GM04503 (cell line): ENCODE measurements at places on chromosomes 2 and 18.

DNA sequence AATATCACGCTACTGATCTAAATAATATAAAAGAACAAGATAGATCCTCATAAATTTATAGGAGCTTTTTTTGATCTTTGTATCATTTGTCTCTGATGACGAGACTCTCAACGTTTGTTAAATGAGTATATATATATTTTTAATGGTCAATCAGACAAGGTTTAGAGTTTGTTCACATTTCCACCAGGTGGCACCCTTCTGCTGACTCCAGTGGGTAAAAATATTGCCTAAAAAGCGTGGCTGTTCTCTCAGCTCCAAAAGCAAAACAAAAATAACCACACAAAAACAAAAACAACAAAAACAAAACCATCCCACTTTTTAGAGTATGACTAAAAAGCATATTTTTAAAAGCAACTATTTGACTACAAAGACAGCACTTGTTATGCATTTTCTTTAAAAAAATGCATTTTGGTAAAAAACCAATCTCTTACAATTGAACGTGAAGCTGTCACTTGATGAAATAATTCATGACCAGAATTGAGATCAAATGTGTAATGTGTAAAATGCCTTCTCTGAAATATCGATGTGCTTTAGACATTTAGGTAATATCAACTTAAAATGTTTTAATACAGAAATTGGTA lies 723.2 kb downstream of the DPP10 start:
- DNase-seq, result no peak

DNA sequence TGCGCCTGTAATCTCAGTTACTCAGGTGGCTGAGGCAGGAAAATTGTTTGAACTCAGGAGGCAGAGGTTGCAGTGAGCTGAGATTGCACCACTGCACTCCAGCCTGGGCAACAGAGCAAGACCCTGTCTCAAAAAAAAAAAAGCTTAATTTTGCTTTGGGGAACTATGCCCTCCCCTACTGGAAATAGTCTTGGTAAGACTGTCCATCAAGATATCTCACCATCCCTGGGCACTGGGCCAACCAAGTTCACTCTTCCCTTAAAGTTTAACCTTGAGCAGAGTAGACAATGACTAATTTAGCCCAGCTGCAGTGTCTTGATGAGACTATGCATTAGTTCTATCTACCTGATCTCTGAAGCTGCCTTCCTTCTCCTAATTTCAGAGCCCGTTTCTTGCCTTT lies 44.7 kb downstream of the ASXL2 start:
- no peak for DNase-seq

- DNase-seq, result no peak
Measured at GRCh38 chr2:27729198-27729597, 42.3 kb upstream of the MRPL33 start.

DNA sequence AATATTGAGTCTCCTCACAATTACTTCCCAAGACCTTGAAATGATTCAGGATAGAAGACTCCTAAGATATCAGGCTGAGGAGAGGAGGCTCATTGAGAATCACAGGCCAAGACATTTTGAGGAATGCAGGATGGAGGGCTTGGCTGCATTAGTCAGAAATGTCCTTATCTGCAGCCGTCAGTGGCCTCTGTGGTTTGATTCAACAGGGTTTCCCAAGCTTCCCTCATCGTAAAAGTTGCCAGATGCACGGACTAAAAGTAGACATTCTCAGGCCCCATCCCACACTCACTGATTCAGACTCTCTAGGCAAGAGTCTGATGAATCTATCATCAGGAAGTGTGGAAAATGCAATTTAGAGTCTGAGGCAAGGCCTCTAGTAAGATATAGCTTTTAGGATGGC lies 34.0 kb upstream of the TMEM178A start:
- peak; percentile 99 for DNase-seq

DNA sequence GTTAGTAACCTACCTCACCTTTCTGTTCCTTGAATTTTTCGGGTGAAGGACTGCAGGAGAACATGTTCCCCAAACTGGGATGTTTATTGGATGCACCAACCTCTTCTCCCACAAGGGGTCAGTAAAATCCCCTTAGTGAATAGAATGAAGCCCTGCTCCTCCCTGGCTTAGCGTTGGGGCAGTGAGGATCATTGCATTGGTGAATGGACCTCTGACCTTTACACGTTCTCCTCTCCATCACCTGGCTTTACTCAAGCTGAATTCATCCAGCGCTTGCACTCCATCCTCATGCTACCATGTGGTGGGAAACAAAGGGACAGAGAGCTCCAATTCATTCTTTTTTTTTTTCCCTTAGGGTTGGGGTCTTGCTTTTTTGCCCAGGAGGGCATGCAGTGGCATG lies 157.2 kb downstream of the MIB1 start:
- no peak for DNase-seq

GRCh38 chr2:113056521-113056920 lies 2.5 kb upstream of the IL36RN start:
- no peak for DNase-seq

DNA sequence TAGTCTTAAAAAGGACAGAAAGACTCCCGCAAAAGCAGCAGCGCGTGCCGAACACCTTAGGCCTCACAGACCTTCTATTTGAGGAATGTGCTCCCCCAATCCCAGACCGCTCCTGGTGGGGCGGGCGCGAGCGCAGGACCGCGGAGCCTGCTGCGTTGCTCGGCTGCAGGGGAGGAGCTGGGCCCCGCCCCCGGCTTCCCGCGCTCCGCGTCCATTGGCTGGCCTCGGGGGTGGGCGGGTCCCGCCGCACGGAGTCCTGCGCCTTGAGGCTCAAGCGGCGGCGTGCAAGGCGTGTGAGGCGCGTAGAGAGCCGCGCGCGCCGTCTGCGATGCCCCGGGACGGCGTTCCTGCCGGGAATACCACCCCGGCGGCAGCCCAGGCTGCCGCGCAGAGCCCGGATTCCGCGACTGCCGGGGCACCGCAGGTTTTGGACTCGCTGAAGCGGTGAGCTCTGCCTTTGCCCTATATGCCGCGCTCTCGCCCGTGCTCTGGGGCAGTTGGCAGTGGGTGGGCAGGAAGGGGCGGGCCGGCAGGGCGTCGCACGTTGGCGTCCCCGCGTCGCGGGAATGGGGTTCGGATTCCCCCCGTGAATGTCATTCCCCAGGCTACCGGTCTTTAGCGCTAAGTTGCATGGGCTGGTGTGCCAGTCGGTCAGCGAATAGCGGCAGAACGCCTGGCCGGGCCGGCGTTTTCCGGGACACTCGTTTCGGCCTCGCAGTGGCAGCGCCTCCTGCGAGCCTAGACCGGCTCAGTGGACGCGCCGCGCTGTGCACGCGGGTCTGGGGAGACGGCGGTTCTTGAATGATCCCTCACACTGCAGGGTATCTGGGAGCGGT lies 49.6 kb upstream of the PAIP2B start:
- peak; percentile 26 for DNase-seq

DNA sequence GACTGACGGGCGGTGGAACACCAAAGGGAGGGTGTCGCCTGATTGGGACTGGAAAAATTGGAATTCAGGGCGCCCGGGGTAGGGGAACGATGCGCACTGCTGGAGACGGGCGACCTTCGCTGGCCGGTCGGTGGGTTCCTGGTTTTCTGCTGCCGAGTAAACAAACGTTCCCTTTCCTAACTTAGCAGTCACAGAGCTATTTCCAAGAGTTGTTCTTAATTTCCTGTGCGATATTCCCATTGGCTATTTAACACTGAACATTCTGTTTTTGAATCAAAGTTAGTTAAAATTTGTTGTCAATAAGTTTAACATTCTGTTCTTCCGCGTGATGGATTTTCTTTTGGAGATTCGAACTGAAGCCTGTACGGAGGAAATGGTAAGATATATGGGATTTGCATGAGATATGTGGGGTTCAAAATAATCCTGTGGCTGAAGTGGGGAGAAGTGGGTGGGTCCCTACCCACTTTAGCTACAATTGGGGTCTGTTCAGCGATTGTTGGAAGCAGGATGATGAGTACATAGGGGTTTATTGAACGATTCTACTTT lies 862 bp downstream of the C18orf54 start:
- DNase-seq, result peak; percentile 4

GRCh38 chr2:143901185-143901842 lies 618.6 kb downstream of the ZEB2 start:
- DNase-seq, result peak; percentile 68

GRCh38 chr18:79798346-79798998 lies 734 bp downstream of the KCNG2 start:
- DNase-seq, result no peak

GRCh38 chr2:23346029-23346428 lies 39.0 kb upstream of the KLHL29 start:
- DNase-seq, result no peak

DNA sequence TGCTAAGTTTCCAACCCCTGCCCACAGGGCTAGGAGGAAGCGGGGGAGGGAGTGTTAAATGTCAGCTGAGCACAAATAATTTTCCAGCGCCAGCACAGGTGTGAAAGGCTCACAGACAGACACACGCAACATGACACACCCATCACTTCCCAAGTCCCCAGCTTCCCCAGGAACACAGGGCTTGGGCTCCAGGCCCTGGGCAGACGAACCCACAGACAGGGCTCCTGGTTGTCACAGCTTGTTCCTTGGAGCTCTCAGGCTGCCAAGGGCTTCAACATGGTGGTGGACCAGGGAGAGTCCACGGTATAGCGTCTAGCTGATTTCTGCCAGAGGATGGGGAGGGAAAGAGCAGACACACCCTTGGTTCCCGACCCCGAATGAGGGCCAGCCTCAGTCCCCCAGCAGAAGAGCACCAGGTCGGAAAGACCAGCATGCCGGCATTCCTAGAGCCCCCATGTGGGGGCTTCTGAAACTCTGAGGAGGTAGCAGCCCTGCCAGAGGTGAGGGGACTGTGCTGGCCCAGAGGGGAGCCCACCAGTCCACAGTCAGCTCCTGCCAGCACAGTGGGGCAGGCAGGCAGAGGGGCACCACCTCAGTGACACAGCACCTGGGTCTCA lies 1.9 kb downstream of the DUSP2 start:
- no peak for DNase-seq

DNA sequence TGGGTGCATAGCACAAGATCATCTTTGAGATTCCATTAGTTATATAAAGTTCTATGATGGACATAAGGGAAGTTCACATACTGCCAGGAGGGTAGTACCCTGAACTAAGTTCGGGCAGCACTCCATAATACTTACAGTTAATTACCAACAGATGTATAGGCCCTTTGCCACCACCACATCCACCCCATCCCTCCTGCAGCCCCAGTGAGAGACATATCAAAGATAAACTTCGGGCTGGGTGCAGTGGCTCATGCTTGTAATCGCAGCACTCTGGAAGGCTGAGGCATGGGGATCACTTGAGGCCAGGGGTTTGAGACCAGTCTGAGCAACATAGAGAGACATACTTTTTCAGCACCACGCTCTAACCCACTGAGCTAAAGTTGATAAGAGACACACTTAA lies 46.4 kb upstream of the NPAS2 start:
- DNase-seq, result no peak

DNA sequence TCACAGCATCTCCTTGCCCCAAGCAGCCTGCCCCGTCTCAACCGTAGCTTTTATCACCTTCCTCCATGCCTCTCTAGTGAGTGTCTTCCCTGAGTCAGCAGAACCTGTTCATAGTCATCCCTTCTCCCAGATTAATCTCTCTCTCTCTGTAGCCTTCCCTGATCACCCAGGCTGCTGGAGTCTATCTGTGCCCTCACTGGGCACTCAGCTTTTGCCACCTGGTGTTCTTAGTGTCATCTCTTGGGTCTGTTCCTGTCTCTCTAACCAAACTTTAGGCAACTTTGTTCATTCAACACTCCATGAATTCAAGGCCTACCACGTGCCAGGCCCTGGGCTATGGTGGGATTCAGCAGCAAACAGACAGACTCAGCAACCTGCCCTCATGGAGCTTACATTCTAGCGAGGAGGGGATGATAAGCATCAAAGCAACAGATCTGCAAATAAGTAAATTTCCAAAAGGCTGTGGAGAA lies 159.1 kb downstream of the SMAD7 start:
- DNase-seq, result no peak

GRCh38 chr2:20970068-20970467 lies 73.8 kb downstream of the APOB start:
- no peak for DNase-seq

GRCh38 chr2:1990151-1990589 lies 245.9 kb upstream of the PXDN start:
- DNase-seq, result no peak

- DNase-seq, result no peak
Measured at GRCh38 chr2:168392024-168392423, 64.0 kb upstream of the CERS6 start.

GRCh38 chr2:67485431-67485830 lies 88.3 kb downstream of the ETAA1 start:
- DNase-seq, result peak; percentile 20

GRCh38 chr2:74381751-74382150 lies 1.6 kb upstream of the DCTN1 start:
- DNase-seq, result no peak

- DNase-seq, result no peak
Measured at GRCh38 chr2:157783245-157783644, 92.9 kb downstream of the ACVR1 start.

DNA sequence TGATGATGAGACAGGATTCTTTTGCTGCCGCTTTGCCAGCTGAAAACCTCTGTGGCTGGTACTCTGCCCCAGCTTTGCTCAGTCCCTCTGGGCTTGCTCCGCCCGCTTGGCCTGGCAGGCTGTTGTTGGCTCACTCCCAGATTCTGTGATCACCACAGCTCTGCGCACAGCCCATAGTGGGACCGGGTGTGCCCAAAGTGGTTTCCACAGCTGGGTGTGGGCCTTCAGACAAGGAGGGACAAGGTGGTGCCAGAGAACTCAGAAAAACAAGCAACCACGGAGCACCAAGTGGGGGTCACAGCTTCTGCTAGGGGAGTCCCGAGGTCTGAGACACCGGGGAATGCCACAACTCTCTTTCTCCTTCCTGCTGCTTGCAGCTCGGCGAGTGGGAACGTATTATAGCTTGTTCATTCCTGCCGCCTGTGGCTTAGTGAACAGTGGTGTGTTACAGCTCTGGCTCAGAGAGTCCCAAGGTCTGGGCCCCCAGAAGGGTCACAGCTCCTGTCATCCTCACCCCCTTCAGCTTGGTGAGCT lies 9.2 kb upstream of the KYNU start:
- no peak for DNase-seq

DNA sequence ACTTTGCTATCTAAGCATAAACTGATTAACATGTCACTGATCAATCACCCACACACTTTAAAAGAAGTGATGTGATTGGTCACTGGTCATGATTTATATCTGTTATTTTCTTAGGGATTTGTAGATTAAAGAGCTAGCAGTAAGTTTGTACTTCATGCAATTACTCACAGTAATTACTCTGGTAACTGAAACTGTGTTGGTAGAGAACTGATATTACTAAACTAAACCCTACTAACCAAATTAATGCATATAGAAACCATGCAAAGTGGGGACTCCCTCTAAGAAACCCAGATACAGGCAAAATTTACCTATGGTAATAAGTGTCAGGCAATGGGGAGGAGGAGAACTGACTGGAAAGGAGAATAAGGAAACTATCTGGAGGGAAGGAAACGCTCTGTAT lies 44.8 kb upstream of the C2orf15 start:
- no peak for DNase-seq

- DNase-seq, result no peak
Measured at GRCh38 chr2:242029422-242030225, 160.1 kb downstream of the RTP5 start.

DNA sequence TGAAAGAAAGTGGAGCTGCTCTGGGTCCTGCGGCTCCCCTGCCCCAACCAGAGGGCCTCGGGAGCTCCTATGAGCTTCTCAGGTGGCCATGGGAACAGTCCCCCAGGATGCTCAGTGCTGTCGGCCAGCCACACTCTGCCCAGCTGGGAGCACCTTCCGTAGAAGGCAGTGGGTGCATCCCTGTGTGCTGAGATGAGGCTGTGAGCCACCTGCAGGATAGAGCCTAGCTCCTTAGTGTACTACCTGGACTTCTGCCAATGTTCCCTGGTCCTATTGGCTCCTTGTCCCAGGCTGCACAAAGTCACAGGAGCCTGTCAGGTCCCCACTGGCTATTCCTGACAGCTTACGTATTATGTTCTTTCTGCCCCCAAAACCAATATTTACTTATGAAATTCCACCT lies 16.1 kb downstream of the PRELID3A start:
- DNase-seq, result no peak
